Hematopoietic multipotent progenitor cell treated with erythropoietin and hydrocortisone succinate and interleukin-3 and kit ligand, for 6 days (in vitro differentiated cells): ENCODE measurements at places on chromosomes 11 and 22.
A peak's percentile ranks its signal among the peaks of the same experiment; 100 is the strongest.

GRCh38 chr11:10108915-10109680, 184.9 kb downstream of the SBF2 start:
- DNase-seq, result no peak

GRCh38 chr11:76781807-76782530, 1.2 kb upstream of the TSKU start:
- DNase-seq, result no peak

GRCh38 chr22:42294034-42294985, 23.9 kb upstream of the TCF20 start:
- DNase-seq, result peak; percentile 34

DNA sequence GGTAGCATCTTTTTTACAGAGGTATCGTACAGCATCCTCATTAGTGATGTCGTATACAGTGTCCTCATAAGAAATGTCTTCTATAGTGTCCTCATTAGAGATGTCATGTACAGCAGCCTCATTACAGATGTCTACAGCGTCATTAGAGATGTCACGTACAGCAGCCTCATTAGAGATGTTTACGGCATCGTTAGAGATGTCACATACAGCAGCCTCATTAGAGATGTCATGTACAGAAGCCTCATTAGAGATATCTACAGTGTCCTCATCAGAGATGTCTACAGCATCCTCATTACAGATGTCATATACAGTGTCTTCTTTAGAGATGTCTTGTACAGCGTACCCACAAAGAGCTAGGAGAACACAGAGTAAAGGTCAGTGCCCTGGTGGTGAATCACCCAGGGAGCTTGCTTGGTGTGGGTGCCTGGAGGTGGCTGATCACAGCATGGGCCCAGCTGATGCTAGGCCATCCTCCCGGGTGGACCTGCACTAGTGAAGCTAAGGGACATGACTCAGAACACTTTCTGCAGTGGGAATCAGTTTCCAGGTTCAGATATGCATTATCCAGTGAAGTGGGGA, 109.2 kb downstream of the IGLL1 start:
- DNase-seq, result no peak

GRCh38 chr11:64263021-64263946, 12.0 kb downstream of the PLCB3 start:
- no peak for DNase-seq

GRCh38 chr11:61357233-61357893, 4.3 kb downstream of the CYB561A3 start:
- DNase-seq, result peak; percentile 51

DNA sequence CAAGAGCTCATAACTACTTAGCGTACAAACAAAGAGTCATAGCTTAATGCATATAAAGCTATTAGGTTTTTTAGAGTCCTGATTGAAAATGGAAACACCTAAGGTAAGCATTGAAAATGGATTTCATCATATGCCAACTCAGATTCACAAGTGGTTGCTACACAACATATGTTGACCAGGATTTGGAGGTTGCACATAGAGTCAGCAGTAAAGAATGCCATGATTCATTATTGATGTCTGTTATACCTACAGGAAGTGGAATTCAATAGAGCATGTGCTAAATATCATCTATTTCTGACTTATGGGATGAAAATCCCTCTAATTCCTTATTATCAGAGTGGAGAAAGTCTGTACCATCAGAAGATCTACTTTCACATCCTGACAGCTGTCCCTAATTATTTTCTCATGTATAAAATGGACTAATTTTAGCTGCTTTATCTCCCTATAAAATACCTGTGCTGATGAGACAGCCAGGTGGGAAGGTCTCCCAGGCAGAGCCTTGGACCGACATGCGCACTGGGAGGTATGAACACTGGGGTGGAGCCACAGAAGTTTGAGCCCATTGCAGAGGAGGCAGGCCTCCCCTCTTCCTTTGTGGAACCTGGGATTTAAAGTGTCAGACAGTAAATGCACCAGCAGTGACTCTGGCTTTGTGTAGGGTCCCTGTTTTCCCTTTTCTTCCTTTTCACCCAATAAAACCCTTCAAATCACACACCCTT, 204.2 kb downstream of the AASDHPPT start:
- DNase-seq, result no peak

DNA sequence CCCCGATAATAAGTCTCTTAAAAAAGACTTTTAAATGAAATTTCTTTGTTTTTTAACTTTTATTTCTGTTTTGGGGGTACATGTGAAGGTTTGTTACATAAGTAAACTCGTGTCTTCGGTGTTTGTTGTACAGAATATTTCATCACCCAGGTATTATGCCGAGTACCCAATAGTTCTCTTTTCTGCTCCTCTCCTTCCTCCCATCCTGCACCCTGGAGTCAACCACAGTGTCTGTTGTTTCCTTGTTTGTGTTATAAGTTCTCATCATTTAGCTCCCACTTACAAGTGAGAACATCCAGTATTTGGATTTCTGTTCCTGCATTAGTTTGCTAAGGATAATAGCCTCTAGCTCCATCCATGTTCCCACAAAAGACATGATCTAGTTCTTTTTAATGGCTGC, 1.6 kb upstream of the GSTP1 start:
- no peak for DNase-seq

- DNase-seq, result no peak
These were observed 8.4 kb downstream of the FXYD6 start for GRCh38 chr11:117868088-117868487.

- no peak for DNase-seq
These were observed 10.3 kb upstream of the BDNF start for GRCh38 chr11:27710536-27710935.

DNA sequence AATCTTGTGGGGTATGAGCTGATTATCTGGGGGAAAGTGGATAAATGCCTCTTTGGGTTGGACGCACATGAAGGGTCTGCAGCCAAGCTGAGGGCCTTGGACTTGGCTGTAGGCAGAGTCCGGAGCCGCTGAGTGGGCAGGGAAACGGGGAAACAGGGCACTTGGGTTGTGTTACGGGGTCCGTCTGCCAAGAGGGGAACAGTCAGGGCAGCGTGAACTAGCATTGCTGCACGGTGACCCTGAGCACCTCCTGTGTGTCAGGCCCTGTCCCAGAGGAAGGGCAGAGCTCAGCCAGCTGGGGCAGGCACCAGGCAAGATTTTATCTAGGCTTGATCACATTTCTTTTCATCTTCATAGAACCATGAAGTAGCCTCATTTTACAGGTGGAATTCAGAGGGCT, 11.9 kb downstream of the FAM83F start:
- no peak for DNase-seq
